Coronary artery (tissue), 2 donors: ENCODE measurements at places on chromosomes 1 and 21.

DNA sequence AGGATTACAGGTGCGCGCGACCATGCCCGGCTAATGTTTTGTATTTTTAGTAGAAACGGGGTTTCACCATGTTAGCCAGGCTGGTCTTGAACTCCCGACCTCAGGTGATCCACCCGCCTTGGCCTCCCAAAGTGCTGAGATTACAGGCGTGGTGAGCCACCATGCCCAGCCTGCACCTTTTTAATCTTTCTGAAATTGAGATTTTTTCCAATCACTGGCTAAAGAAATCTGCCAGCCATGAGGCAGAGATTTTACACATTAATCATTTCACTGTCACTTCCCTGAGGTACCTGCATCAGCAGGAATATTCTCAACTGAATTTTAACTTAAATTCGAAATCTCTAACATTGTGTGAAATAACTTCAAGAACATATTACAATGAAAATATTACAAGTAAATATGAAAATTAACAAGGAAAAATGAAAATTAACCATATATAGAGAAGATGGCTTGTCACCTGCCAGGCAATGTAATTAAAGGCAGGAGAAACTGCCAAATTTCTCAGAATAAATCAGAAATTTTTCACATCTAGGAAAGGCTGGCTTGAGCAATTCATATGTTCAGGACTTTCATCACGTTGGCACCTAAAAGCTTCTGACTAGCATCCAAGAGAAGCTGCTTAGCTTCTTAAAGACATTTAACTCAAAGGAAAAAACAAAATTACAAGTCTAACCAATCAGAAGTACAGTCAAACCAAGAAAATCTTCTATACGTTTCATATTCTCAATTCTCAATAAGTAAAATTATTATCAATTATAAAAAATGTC, 5.9 kb downstream of the ANKRD13C start:
- DNase-seq, result no peak

DNA sequence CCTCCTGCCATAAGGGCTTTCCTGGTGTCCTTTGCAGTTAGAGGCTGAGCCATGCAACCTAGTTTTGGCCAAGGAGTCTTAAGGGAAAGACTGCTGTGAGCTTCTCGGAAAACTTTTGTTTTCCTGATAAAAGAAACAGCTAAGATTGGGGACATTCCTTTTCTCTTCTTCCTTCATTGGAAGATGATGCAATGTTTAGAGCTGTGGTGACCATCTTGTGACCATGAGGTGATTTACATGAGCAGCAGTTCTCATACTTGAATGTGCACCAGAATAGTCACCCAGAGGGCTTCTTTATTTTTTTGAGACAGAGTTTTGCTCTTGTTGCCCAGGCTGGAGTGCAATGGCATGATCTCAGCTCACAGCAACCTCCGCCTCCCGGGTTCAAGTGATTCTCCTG, 20.4 kb upstream of the SMAP2 start:
- DNase-seq, result no peak

DNA sequence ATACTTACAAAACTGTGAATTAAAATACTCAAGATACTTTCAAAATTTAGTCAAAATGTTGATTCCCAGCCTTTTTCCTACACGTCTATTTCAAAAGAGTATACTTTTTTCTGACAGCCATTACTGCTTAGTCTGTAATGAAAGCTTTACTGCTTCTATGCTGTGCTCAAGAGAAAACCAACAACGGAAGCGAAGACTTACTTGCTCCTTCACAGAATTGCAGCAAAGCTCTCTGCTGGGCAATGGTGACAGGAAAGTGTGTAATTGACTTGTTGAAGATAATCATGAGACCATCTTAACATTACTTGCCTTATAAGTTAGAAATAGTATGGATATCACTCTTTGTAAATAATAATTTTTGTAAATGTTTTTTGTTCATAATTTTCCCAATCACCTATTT, 1.7 kb upstream of the DYNLT5 start:
- no peak for DNase-seq

GRCh38 chr1:202994756-202995155, 12.4 kb upstream of the TMEM183A start:
- DNase-seq, result no peak

DNA sequence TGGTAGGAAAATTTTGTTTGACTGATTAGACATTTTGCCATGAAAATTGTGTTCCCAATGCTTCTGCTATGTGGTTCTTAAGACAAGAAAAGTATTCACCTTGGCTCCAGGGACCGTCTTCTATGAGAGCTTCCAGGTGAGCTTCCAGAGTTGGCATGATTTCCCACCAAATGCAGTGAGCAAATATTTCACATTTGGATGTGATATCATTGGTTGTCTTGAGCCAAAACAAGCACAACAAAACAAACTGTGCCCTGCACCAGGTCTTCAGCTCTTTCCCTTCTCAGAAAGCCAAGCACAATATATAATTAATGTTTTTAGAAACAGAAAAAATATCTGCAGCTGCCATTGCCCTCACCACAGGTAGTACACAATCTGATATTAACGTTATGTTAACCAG, 1009.0 kb downstream of the PLA2G4A start:
- no peak for DNase-seq

GRCh38 chr1:196773713-196774112, 927 bp upstream of the CFHR3 start:
- DNase-seq, result no peak

GRCh38 chr1:109089242-109090015, 1.1 kb upstream of the TMEM167B start:
- no peak for DNase-seq

DNA sequence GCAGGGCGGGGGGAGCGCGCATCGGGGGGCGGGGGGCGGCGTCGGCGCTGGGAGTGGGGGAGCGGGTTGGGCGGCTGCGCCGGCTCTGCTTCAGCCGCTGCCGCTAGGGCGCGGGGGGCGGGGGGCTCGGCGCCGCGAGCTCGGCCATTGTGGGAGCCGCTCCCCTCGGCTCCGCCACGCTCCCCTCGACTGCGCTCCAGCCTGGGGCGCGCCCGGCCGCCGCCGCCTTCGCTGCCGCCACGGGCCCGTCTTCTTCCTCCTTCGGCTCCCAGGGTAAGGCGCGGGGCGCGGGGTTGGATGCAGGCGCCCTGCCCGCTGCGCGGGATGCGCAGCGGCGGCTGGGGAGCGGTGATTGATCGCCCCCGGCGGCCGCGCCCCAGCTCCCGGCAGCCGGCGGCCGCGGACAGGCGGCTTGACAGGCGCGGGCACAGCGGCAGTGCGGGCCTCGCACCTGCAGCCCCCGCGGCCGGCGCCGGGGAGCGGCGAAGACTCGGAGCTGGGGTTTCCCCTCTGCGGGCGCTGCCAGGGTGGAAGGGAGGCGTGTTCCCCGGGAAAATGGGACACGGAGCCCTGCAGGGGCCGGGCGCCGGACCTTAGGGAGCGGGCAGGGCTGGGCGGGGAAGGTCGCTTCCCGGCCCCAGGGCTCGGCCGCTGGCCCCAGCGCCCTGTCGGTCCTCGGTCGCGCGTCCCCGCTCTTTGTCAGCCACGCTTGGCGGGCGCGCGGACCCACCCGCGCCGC, 55.3 kb downstream of the NDUFS5 start:
- no peak for DNase-seq

DNA sequence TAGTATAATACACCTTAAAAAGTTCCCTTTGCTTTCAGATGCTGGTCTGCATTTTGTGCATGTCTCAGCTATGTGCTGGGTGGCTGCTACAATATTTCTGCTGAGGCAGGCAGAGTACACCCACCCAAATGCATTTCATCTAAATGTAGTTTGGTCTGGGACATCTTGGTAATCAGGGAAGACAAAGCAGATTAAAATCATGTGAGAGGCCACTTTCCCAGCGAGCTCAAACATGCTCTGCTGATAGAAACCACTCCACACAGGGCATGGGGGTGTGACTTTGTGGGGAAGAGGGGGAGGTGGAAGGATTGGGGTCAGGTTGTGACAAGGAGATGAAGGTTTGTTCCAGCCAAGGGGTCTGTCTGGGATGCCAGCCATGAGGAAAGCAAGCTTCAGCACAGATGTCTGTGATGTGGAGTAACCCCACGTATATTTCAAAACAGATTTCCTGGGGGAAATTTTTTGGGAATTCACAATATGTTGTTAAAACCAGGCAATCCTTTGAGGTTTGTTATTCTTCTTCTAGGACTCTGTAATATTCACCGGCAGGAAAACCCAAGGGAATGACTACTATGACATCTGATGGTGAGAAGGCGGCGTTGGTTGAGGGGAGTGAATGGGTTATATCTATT, 255.1 kb upstream of the FGGY start:
- no peak for DNase-seq

GRCh38 chr1:63073309-63074306, 248.8 kb upstream of the FOXD3 start:
- DNase-seq, result no peak

GRCh38 chr1:4044967-4045366, 144.9 kb upstream of the C1orf174 start:
- DNase-seq, result no peak

DNA sequence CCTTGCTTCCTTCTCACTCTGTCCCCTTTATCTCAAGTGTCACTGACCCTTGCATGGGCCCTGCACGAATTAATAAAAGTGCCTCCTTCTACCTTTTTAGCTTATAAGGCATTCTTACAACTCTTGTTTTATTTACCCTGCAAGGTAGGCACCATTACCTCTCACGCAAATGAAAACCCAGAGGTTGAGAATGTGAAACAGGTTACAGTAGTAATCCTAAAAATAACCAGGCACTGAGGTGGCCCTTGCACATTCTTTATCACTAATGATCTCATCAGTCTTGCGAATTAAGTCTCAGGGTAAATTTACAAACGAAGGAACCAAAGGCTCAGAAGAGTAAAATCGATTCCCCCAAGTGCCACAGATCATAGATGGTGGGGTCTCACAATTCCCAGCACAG, 3.7 kb downstream of the GLIS1 start:
- DNase-seq, result no peak

DNA sequence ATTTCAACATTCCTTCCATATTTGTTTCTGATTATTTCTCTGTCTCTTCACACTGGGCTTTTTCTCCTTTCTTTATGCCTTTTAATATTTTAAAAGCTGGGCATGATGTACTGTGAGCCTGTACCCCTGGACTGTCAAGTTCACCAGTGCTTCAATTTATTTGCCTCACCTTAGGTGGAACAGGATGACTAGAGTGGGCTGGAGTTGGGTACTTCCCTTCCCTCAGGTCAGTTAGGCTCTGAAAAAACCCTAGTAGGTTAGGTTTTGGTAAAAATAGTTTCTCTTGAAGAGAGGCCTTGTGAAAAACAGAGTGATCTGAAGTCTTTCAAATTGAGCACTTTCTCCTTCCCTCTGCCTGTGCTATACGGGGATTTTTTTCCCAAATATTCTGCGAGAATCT, 163.0 kb upstream of the LYPLAL1 start:
- no peak for DNase-seq
